LHCN-M2 (cell line): ENCODE measurements at places on chromosomes 6 and 20.

DNA sequence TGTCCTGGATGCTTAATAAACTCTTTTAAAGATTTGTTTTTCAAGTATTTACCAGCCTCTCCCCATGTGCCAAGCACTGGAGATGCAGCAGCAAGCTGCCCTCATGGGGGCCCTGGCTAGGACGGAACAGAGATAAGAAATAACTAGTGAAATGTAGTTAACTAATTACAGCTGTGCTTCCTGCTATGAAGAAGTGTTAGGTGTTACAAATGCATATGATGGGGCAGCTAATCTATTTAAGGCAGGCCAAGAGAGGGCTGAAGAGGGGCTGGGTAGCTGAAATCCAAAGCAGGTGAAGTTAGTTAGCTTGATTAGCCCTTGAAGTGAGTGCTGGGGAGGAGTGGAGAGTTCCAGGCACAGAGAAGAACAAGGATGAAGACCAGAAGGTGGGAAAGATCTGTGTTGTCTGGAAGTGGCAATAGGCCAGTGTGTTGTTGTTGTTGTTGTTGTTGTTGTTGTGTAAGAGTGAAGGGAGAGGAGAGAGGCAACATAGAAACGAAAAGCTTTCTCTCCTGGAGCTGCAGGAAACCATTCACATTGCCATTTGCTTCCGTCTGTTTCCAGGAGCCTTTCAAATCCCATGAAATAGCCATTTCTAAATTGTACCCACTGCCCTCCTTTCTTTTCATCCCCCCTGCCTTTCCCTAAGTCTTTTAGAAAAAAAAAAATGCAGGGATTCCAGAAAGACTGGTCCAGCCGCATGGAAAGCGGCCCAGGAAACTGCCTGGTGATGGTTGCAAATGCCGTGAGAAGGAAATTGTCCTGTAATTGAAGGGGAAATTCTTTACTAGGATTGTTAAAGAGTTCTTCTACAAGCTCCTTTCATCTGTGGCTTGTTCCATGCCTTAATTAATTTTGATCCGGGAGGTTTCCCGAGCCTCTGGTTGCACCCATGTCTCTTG is 119.6 kb downstream of the TFAP2C start:
- DNase-seq = no peak

DNA sequence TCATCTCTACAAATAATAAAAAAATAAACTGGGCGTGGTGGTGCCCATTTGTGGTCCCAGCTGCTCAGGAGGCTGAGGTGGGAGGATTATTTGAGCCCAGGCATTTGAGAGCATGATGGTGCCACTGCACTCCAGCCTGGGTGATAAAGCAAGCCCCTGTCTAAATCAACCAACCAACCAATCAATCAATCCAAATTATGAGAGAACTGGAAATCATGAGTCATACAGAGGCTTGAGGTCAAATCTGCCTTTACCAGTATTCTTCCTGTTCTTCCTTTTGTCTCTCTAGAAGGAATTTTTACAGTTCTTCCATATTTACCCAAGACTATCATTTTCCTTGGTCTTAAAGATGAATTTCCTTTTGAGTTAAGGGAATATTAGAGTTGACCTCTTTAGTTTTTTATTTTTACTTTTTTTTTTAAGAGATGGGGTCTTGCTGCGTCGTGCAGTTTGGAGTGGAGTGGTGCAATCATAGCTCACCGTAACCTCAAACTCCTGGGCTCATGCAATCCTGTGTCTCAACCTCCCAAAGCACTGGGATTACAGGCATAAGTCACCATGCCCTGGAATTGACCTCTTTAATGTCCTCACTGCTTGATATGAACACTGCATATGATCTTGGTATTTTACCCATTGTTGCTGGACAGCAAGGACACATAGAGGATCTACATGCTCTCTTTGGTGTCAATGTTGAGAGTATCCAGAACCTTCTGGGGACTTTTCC is 44.1 kb upstream of the TXNDC5 start:
- peak; percentile 19 for DNase-seq

GRCh38 chr6:4185419-4185818 is 50.0 kb upstream of the ECI2 start:
- DNase-seq = no peak

DNA sequence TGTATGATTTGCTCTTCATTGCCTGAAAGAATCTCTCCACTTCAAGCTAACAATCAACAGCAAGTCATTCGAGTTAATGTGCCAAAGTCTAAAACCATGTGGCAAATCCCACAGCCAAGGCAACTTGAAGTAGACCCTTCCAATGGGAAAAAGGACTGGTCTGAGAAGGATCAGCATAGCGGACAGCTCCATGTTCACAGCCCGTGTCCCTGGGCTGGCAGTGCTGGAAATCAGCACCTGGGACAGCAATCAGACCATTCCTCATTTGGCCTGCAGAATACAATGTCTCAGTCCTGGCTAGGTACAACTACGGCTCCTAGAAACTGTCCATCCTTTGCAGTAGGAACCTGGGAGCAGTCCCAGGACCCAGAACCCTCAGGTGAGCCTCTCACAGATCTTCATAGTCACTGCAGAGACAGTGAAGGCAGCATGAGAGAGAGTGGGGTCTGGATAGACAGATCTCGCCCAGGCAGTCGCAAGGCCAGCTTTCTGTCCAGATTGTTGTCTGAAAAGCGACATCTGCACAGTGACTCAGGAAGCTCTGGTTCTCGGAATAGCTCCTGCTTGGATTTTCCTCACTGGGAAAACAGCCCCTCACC is 1.1 kb downstream of the GJA10 start:
- DNase-seq = peak; percentile 55

DNA sequence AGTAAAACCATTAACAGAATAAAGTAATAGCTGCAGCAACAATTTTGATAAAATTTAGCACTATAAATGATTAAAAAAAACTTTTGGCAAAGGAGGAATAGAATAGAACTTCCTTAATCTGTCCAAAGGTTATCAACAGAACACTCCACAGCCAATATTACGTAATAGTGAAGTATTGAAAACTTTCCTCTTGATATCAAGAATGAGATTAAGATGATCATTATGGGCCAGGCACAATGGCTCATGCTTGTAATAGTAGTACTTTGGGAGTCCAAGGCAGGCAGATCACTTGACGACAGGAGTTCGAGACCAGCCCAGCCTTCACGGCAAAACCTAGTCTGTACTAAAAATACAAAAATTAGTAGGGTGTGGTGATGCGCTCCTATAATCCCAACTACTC is 26.0 kb downstream of the SOBP start:
- no peak for DNase-seq

DNA sequence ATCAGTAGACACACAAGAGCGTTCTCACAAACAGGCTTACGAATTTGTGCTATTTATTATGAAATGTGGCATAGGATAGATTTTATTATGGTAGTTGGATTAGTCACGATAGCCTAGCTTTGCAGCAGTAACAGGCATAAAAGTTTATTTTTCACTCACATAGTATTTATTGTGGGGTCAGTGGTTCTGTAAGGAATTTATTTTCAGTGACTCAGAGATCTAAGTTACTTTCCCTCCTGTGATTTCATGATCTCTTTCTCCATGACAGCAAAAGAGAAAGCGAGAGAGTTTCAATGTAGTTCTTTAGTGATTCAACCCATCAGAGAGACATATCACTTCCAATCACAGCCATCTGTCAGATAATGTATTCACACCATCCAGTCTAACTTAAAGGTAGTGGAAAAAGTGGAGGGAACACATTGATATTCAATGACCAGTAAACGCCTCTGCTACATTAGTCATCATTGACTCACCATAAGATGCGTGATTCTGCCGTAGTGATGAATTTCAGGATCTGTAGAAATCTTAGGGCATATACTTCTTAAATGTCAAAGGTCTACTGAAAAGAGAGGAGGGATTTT is 605.5 kb downstream of the HDGFL1 start:
- peak; percentile 93 for DNase-seq

- no peak for DNase-seq
Observed at GRCh38 chr20:17921774-17922173, 46.8 kb downstream of the SNX5 start.

DNA sequence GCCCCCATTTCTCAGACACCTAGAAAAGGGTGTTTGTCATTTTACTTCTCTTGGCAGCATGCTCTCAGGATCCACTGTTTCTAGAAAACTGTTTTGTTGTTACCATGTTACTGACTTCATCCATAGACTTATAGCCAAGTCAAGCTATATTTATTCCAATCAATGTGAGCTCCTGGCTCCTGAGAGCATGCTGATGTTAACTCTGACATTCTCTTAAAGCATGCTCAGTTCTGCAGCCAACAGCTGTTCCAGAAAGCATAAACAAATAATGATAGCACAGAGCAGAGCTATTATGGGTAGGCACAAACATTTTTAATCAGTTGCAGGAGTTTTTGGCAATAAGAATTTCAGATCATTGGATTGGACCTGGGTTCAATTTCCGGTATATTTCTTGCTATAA is 92.4 kb upstream of the CEP85L start:
- DNase-seq = peak; percentile 50

DNA sequence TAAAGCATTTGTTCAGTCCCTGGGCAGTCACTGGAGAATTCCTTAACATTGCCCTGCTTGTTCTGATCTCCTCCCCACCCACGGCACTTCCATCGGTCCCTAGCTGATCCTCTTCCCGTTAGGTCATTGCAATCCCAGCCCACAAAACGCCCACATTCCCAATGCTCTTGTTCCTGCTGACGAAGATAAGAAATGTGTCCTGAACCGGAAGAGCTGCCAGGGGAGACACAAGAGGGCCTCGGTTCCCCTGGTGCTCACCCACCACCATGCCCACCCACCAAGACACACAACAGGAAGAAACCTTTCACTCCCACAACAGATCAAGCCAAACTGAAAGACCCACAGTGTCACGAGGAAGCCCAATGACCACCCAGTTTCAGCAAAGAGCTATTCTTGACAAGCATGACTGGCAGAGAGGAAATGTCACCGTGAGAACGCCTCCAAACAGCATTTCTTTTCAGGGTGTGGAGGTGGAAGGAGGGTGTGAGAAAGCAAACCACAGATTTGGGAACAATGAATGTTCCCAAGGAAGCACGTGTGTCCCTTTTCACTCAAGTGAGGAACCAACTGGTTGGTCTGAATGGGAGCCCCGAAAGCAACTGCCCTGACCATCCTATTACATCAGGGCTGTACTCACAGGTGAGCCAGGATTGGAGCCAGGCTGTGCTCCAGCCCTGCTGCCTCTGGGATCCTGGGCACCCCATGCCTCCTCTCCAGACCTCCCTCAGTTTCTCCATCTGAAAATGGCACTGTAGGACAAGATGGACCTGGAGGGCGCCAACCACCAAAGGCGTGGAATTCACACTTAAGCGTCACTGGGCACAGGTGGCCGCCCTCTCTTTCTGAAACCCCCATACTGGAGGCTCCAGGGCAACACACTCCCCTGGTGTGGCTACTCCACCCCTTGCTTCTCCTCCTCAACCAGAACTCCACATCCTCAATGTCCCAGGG is 97.5 kb downstream of the ZMYND8 start:
- DNase-seq = peak; percentile 62

DNA sequence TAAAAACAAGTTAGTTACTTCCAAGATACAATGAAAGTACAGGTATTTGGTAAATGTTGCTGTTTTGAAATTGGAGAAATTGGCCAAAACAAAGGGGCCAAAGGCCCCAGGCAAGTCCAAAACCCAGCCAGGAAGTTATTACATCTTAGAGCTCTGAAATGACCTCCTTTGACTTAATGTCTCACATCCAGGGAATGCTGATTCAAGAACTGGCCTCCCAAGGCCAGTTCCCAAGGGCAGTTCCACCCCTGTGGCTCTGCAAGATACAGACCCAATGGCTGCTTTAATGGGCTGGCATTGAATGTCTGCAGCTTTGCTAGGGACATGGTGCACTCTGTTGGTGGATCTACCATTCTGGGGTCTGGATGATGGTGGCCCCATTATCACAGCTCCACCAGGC is 217.3 kb upstream of the FKBP1C start:
- DNase-seq = no peak

- DNase-seq = peak; percentile 68
Observed at GRCh38 chr6:145147559-145147958, 587.8 kb downstream of the EPM2A start.

- DNase-seq = no peak
Observed at GRCh38 chr6:4913705-4914419, 90.0 kb downstream of the RPP40 start.

- DNase-seq = no peak
Observed at GRCh38 chr20:16671753-16672152, 58.1 kb upstream of the SNRPB2 start.

- DNase-seq = no peak
Observed at GRCh38 chr6:45715508-45715803, 300.2 kb downstream of the CLIC5 start.

DNA sequence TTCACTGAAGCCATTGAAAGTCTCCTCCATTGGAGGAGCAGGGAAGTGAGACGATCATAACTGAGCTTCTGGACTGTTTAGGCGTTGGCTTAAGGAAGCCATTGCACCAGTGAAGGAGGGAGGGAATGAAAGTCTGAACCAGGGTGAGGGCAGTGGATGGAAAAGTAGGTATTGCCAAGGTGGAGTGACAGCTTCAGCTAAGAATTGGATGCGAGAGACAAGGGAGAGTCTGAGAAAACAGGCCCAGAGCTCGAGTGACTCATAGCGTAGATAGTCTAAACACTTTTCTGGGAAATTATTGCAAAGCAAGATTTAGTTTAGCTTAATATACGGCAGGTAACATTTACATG is 4.5 kb downstream of the DSP start:
- DNase-seq = no peak

DNA sequence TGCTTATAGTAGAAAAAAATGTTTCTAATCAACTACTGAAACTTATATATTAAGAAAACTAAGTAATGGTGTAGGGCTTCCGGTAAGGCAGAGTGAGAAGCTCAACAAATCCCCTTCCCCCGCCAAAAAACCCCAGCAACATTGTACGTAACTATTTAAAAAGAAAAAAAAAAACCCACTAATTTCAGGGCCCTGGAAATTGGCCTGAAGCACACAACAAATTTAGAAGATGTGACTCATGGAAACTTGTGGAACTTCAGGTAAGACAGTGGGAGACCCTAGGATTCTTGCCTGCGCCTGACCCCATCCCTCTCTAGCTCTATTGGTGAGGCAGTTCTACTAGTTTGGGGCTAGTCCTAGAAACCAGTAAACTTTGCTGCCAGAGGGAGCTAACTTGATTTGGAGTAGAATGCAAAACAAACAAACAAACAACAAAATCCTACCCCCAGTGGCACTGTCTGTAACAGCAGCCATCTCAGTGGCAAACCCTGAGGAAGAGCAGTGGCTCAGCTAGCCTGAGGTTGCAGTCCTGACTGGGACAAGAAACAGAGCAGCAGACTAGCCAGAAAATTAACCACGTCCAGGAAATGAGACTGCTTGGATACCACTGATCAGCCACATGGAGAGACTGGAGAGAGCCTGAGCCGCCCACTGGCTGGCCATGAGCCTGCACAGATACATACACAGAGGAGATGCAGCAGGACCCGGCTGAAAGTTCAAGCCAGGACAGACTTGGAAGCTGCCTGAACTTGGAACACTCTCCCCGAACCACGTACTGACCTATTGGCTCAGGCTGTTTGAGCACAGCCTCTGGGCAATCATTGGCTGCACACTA is 135.1 kb downstream of the TBXT start:
- DNase-seq = peak; percentile 81

- peak; percentile 61 for DNase-seq
Observed at GRCh38 chr6:139373154-139373927, 1.1 kb downstream of the CITED2 start.

- DNase-seq = peak; percentile 2
Observed at GRCh38 chr20:54668271-54669039, 193.1 kb downstream of the DOK5 start.

- DNase-seq = no peak
Observed at GRCh38 chr20:25203871-25204320, 8.4 kb downstream of the ENTPD6 start.
